COR-L47 (cell line): ENCODE measurements at places on chromosomes 7 and 10.

DNA sequence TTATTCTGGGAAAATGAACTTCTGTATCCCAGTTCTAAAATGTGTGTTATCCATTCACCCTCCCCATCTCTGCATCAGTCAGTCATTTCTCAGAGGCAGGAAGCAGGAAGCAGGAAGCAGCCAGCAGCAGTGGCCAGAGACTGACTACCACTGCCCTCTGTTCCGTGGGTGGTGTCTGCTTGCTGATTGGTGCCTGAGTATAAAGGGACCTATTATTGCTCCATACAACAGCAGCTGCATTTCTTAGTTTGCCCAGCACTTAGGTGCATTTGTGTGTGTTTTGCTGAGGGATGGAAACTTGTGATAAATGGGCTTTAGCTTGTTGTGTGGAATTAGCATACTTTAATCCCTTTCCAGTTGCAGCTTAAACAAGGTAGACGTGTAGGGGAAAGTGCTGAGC, 582.2 kb downstream of the SORCS1 start:
- DNase-seq = no peak

DNA sequence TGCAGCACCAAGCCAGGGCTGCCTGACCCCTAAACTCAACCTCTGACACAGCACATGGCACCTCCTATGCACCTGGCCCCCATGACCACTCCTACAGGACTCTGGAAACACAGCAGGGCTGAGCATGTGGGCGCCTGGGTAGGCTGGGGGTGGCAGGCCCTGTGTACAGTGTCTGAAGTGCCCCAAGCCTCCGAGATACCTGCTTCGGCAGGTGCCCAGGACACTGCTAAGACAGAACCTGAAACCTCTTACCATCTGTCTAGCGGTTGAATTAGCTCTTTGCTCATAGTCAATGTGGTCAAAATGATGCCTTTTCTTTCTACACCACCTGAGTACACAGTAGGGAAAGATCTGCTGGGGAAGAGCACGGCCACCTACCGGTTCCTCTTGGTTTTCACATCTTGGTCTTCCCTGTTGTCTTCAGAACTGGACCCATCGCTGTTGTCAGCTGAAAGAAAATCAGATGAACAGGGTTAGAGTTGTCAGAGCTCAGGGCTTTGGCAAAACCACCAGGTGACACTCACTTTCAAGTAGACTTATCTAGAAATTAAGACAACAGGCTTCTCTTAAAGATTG, 177.4 kb downstream of the TCERG1L start:
- DNase-seq = no peak

GRCh38 chr7:7552199-7552598, 14.5 kb upstream of the MIOS start:
- no peak for DNase-seq

- DNase-seq = peak; percentile 75
Measured at GRCh38 chr7:82443036-82443546, 486 bp downstream of the CACNA2D1 start.

DNA sequence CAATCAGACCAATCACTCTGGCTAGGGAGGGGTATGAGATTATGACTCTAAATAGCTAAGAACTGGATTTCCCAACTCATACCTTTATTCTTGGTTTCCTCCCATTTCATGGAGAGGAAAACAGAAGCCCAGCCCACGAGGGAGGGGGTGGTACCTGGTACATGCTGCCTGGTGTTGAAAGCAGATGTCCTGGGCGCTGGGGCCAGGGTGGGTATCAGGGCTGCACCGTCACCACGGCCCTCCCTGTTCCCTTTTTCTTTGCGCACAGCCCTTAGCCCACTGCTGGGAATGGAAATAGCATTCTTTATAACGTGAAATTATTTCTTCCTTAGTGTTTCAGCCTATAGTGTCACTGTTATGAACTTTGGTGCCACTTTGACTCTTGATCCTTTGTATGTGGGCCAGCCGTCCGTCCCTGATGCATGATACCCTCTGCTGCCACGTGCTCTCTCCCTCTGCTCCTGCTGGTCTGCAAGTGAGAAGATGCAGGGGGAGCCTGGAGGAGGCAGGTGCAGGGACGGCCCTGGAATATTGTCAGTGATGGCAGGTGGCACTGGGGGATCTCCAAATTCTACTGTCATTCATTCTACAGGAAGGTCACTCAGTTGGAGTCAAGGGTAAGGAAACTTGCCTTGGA, 158.5 kb downstream of the CDH23 start:
- no peak for DNase-seq

- DNase-seq = no peak
Measured at GRCh38 chr7:111785076-111785475, 222.8 kb upstream of the IMMP2L start.

- no peak for DNase-seq
Measured at GRCh38 chr10:116944911-116945310, 60.1 kb downstream of the SHTN1 start.
